Stimulated activated CD4-positive, alpha-beta T cell treated with anti-CD3 and anti-CD28 coated beads, Interleukin-12 subunit alpha, Interleukin-12 subunit beta, amount 100 ng/mL, for 24 hours (primary cell): ENCODE measurements at places on chromosomes 12 and 14.

DNA sequence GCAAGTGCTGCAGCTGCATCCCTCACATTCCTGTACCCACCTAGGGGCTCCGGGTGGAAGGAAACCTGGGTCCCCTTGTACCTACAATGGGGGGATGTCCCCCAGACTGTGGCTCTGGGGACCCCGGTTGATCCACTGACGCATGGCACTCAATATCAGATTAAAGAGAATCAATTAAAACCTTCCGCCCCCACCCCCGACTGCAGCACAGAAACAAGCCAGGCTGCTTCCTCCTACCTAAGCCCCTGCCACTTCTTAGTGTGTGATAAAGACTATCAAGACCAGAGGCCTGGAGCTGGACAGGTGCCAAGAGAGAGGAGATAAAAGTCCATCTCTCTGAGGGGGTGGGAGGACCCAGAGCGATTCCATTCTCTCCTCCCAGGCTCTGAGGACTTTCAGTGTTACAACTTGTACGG lies 28.2 kb upstream of the RPLP0 start:
- no peak for DNase-seq

DNA sequence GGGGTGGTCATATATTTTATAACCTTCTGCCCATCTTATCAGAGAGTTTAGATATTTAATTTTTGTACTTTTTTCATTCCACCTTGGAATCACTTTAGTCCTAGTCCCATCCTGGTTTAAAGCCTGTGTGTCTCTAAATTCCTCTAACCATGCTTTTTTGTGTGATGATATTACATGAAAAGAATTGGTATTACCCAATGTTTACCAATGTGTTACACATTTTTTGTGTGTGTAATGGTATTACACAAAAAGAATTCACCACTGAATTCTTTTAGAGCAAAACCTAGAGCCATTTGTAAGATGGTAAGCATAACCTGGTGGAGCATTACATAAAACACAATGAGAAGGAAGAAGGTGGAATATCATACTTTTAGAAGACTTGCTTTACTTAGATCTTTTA lies 77.5 kb downstream of the FAR2 start:
- no peak for DNase-seq

DNA sequence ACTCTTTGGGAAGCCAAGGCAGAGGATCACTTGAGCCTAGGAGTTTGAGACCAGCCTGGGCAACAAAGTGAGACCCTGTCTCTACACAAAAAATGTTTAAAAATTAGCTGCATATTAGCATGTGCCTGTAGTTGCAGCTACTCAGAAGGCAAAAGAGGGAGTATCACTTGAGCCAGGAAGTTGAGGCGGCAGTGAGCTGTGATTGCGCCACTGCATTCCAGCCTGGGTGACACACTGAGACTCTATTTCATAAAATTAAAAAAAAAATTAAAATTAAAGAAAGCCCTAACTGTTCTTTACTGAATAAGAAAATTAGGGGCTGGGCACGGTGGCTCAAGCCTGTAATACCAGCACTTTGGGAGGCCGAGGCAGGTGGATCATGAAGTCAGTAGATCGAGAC lies 27.0 kb downstream of the SENP1 start:
- no peak for DNase-seq

DNA sequence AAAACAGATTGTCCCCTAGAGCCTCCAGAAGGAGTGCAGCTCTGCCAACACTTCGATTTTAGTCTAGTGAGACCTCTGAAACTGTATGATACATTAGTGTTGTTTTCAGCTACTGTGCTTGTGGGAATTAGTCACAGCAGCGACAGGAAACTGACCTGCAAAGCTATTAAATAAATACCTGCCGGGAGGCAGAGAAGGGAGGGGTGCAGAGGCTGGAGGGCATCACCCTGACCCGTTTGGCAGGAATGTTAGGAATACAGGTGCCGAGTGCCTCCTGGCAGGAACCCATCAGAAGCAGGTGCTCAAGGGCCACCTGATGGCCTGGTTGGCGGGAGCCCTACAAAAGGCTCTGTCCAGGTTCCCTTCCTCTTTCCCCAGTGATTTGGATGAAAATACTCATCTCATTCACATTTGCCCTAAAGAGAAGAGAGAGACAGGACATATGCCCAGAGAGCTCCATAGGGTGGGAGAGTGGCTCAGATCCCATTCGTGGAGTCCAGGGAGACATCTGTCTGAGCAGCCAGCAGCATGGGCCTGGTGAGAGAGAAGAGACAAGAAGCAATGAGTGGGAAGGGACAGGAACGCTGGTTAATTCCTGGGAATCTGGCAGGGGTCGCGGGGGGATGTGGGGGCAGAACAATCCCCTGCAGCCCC lies 44.6 kb downstream of the C14orf132 start:
- DNase-seq: no peak

DNA sequence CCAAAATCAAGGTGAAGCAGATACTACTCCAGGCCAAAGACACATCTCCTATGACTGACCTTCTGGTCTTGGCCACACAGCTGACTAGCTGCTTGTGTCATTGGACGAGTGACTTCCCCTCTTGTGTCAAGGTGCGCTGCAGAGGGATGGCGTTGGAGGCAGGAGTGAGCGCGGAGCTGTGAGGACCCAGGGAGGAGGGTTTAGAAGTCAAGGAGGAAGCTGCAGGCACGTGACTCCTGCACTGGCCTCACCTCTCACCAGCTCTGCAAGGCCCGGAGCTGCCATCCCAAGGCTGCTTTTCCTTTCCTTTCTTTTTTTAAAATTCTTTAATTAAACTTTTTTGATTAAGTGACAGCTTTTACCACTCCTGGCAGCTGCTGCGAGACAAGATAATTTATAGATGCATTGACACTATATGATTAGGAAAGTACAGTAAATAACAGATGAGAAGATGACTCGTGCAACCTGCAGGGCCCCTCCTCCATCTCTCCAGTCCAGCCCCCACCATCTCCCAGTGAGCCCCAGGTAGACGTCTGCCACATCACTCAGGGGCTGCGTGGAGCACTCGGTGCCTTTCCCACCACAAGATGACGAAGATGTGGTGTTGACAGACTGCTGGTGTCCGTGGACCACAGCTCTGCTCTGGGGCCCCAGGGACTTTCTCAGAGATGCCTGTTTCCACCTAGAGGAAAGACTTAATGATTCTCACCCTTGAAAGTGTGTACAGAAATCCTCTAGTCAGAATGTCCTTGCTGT lies 350.6 kb downstream of the CACNA1C start:
- no peak for DNase-seq

DNA sequence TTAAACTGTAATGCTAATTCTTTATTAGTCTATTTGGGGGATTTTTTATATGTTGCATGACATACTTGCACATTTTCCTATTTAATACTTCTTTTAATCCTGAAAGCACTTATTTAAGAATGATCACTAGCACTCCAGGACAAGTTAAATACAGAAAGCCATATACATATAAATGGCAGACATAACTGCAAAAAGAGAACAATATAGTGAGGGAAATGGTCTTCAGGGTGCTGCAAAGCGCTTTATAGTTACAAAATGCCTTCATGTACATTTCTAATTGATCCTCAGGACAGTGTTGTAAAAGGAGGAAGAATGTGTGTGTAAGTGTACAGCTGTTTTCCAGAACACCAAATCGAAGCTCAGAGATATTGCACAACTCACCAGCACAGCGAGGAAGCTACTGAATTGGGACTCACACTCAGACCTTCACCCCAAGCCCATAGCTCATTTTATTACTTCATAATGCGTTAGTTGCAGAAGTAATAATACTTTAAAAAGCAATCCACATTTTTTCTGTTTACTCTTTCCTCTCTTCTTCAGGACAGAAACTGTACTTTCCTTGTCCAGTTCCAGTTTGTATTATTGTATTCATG lies 428.2 kb downstream of the RAD51B start:
- no peak for DNase-seq

GRCh38 chr14:53622447-53622846 lies 334.2 kb downstream of the BMP4 start:
- DNase-seq: no peak

GRCh38 chr12:78697817-78698415 lies 166.7 kb upstream of the SYT1 start:
- no peak for DNase-seq

DNA sequence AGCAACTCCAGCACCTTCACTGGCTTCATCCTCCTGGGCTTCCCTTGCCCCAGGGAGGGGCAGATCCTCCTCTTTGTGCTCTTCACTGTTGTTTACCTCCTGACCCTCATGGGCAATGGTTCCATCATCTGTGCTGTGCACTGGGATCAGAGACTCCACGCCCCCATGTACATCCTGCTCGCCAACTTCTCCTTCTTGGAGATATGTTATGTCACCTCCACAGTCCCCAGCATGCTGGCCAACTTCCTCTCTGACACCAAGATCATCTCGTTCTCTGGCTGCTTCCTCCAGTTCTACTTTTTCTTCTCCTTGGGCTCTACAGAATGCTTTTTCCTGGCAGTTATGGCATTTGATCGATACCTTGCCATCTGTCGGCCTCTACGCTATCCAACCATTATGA lies 6.8 kb downstream of the OR11G2 start:
- no peak for DNase-seq

GRCh38 chr14:32980178-32980901 lies 41.7 kb downstream of the NPAS3 start:
- DNase-seq: no peak

DNA sequence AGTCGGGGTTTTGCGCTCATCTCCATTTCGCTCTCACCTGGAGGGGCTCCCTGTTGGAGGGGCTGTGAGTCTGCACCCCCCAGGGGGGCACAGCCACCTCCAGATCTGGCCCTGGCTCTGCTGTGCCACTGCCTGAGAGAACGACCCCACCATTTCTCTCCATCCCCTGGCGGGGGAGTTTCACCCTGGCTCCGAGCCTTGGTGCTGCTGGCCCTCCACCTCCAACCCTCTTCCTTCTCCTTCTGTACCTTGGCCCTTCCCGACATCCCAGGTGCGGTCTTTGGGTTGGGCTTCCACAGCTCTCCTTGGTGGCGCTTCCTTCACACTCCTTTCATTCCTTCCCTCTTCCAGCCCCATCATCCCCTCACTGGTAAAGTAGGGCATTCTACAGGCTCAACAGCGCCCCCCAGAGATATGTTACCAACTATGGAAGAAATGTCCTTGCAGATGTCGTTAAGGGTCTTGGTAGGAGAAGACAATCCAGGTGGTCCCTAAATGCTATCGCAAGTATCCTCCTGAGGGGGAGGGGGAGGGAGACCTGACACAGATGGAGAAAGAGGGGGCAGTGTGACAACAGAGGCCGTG lies 16.3 kb downstream of the SERPINA1 start:
- DNase-seq: no peak

DNA sequence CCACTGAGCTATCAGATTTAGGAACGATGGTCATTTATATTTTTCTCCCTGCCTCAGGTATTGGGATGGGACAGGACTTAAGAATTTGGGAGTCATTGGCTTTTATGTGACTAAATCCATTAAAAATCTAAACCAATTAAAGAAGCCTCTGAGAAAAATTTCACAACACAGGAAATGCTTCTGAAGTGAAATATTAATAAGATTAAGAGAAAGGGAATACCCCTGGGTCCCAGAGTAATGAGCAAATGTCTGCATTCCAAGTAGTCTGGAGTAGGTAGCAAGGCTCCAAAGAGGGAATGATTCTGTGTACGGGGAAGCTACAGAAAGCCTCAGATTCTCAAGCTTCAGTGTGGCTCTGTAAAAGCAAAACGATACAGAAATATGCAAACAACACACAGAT lies 707 bp upstream of the MED6 start:
- no peak for DNase-seq

DNA sequence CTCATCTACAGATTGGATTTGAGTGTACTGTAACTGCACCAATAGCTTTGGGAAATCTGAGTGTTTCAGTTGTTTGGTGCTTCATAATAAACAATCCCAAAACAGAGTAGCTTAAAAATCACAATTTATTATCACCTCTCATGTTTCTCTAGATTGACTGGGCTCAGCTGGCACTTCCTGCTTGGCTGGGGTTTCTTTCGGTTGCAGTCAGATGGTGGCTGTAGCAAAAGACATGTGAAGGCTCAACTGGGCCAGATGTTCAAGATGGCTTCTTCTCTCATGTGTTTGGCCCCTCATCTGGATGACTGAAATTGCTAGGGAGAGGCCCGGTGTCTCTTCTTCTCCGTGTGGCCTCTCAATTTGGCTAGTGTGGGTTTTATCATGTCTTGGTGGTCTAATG lies 12.1 kb upstream of the BMP4 start:
- no peak for DNase-seq

- DNase-seq: no peak
These were observed 78.7 kb downstream of the FSCB start for GRCh38 chr14:44428231-44428945.

GRCh38 chr12:52812073-52812400 lies 1.9 kb downstream of the KRT4 start:
- DNase-seq: no peak

- DNase-seq: no peak
These were observed 288.7 kb upstream of the FLRT2 start for GRCh38 chr14:85241022-85241855.

- no peak for DNase-seq
These were observed 27.2 kb upstream of the KCNJ8 start for GRCh38 chr12:21801522-21802288.

DNA sequence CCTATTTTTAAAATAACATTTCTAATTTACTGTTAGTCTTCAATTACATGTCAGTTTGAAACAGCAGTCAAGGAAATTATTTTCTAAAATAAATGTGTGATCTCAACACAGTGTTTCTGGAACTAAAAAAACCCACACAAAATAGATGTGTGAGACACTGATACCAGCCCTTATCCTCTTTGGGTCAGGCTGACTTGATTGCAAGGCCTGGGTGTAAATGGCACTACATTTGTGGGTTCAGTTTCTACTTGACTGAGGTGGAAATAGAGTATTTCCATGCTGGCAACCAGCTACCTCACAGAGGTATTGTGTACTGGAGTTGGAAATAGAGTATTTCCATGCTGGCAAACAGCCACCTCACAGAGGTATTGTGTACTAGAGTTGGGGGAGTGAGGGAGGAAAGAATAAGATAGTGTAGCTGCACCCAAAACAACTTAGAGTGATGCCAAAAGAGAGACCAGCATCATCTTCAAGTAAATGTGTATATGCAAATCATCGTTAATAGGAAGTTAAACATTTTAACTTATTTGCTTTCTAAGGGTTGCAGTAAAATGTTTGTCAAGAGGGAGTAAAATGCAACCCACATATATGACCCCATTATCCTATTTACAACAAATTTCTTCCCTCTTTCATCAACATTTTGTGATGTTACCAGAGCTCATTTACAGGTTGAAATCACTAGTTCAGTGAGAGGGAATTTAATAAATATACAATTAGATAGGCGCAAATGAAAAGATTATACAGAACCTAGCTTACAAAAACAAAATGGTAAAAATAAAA lies 10.7 kb upstream of the LYZ start:
- DNase-seq: no peak

GRCh38 chr14:55071870-55072640 lies 20.6 kb downstream of the MAPK1IP1L start:
- no peak for DNase-seq
